Epithelial cell of alveolus of lung (primary cell): ENCODE measurements at places on chromosomes 5 and 9. TPM values are rescaled to one million over a fixed set of nuclear protein-coding genes. Genes with fewer than 3 reads are reported as not detected.

Gene TNFSF8
- total RNA-seq: not detected in 2 replicates

Gene SPINK7
- total RNA-seq: not detected in 2 replicates

Gene TIGD6
- 2.8 and 6.5 TPM in 2 replicates for total RNA-seq

Gene OR1Q1
- not detected in 2 replicates for total RNA-seq
